ENCODE measurements at places on chromosomes 5 and 9. TPM values are rescaled to one million over a fixed set of nuclear protein-coding genes. Genes with fewer than 3 reads are reported as not detected.

Gene CBY3
- total RNA-seq: 0.62 TPM

Gene CTNND2
- total RNA-seq: 0.15 TPM

GRCh38 chr5:29780401-29780800 lies 1413.1 kb upstream of the CDH6 start:
- no peak for DNase-seq

GRCh38 chr5:44714871-44715561 lies 93.7 kb upstream of the MRPS30 start:
- DNase-seq: no peak

Measured in naive thymus-derived CD4-positive, alpha-beta T cell (primary cell).